SJSA1 (cell line): ENCODE measurements at places on chromosomes 2 and 18.

DNA sequence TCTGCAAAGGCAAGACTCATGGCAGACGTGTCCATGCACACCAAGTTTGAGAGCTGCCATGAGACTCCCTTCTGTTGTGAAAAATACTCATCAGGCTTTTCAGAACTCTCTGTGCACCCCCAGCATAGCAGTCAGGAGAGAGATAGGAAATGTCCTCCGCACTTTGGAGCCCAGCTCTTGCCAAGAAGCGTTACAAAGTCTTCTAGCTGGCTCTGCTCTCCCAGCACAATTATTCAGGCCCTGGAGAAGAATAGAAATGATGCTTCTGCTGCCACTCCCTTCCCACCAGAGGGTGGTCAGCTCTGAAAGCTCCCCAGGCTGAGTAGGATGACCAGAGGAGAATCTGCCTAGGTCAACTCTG is 594.4 kb upstream of the ID2 start:
- no peak for DNase-seq

DNA sequence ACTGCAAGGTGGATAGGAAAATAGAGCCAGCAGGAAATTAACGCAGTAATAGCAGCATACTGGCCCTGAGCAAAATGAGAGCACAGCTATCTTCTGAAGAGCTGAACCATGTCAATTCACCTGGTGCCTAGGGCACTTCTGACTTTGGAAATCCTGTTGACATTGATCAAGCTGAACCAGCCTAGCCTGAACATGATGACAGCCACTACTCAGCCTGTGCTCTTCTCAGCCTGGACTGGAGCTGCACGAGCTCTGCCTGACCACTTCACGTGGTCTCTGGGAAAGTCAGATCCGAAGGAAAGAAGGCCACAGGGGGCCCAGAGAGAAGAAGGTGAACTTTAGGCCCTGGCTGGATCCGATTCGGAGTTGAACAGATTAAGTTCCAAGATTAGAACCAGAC is 421.9 kb downstream of the LPIN1 start:
- no peak for DNase-seq

- no peak for DNase-seq
Measured at GRCh38 chr2:85702172-85702571, 8.0 kb downstream of the GNLY start.

GRCh38 chr2:68732036-68732932 is 2.3 kb upstream of the ARHGAP25 start:
- DNase-seq = no peak
